Cardiac atrium fibroblast (primary cell): ENCODE measurements at places on chromosomes 7 and 10. TPM values are rescaled to one million over a fixed set of nuclear protein-coding genes. Genes with fewer than 3 reads are reported as not detected.

The OR2A1 gene
- total RNA-seq, result not detected in 2 replicates

The SLC13A4 gene
- not detected in 2 replicates for total RNA-seq

The LBX1 gene
- under 0.01 TPM in 1 of 2 replicates, not detected in the other for total RNA-seq

The ZKSCAN1 gene
- 17.1 and 20.3 TPM in 2 replicates for total RNA-seq

The C10orf62 gene
- total RNA-seq, result not detected in 2 replicates

The FAM131B gene
- 0.36 and 0.97 TPM in 2 replicates for total RNA-seq

The RAB11FIP2 gene
- 8.1 and 8.5 TPM in 2 replicates for total RNA-seq

The SP4 gene
- 1.3 and 1.8 TPM in 2 replicates for total RNA-seq

The SLC25A40 gene
- total RNA-seq, result 2.3 and 9.4 TPM in 2 replicates

The CHAT gene
- total RNA-seq, result not detected in 2 replicates

The COA1 gene
- total RNA-seq, result 26.1 and 43.9 TPM in 2 replicates

The SEC61A2 gene
- 3.8 and 5.8 TPM in 2 replicates for total RNA-seq

The PRR15 gene
- 21.1 and 41.9 TPM in 2 replicates for total RNA-seq

The CH25H gene
- total RNA-seq, result 2.8 TPM in 1 of 2 replicates, not detected in the other

The CFAP70 gene
- total RNA-seq, result 0.16 and 0.18 TPM in 2 replicates

The C10orf71 gene
- not detected in 2 replicates for total RNA-seq
